Panc1 (cell line): ENCODE measurements at places on chromosomes 3 and 15. TPM values are rescaled to one million over a fixed set of nuclear protein-coding genes. Genes with fewer than 3 reads are reported as not detected.

Gene PLSCR5
- total RNA-seq: not detected

Gene ADAMTS7
- 1.0 TPM for total RNA-seq

Gene NR2E3
- 0.98 TPM for total RNA-seq

Gene NANOGP8
- total RNA-seq: not detected

Gene TMEM43
- total RNA-seq: 51.2 TPM

Gene NR1I2
- not detected for total RNA-seq

Gene SUCNR1
- not detected for total RNA-seq

Gene RTP4
- total RNA-seq: 2.5 TPM

Gene TMCO5A
- not detected for total RNA-seq

Gene REC114
- not detected for total RNA-seq

Gene VGLL4
- 66.0 TPM for total RNA-seq

Gene MRPS22
- 61.9 TPM for total RNA-seq

Gene HTR3E
- not detected for total RNA-seq

Gene BCL6
- total RNA-seq: 21.5 TPM

Gene RETNLB
- not detected for total RNA-seq

Gene CX3CR1
- not detected for total RNA-seq

Gene PDZRN3
- total RNA-seq: not detected

Gene SLC2A2
- total RNA-seq: 0.13 TPM

Gene GOLGA8O
- 0.69 TPM for total RNA-seq

Gene CHRFAM7A
- 11.5 TPM for total RNA-seq

Gene HESX1
- 1.1 TPM for total RNA-seq

Gene TRAIP
- total RNA-seq: 18.5 TPM

Gene CISH
- 0.57 TPM for total RNA-seq

Gene EOMES
- 2.5 TPM for total RNA-seq

Gene ZNF80
- total RNA-seq: not detected

Gene TRPM1
- not detected for total RNA-seq
